ENCODE measurements at places on chromosomes 16 and 17.

- no peak for DNase-seq
Measured at GRCh38 chr16:82363026-82363816, 193.2 kb upstream of the MPHOSPH6 start.

- no peak for DNase-seq
Measured at GRCh38 chr17:31568539-31568938, 177.1 kb downstream of the RAB11FIP4 start.

- DNase-seq: no peak
Measured at GRCh38 chr17:6711681-6712057, 1.5 kb downstream of the SLC13A5 start.

DNA sequence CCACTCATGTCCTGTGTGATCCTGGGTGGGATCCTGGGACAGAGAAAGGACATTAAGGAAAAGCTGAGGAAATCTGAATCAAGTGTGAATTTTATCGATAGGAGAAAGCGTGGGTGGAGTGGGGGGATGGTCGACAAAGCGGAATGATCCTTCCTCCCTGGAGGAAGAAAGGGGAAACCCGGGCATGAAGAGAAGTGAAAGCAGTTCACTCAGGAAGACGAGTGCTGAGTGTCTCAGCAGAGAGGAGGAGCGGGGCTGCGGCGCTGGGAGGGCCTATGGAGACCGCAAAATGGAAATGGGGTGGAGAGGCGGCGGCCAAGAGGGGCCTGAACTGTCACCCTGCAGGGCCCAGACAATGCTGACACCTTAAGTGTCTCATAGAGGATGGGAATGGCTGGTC is 8.7 kb downstream of the ZDHHC7 start:
- no peak for DNase-seq

GRCh38 chr17:43018008-43018853 is 4.0 kb downstream of the VAT1 start:
- DNase-seq: no peak

DNA sequence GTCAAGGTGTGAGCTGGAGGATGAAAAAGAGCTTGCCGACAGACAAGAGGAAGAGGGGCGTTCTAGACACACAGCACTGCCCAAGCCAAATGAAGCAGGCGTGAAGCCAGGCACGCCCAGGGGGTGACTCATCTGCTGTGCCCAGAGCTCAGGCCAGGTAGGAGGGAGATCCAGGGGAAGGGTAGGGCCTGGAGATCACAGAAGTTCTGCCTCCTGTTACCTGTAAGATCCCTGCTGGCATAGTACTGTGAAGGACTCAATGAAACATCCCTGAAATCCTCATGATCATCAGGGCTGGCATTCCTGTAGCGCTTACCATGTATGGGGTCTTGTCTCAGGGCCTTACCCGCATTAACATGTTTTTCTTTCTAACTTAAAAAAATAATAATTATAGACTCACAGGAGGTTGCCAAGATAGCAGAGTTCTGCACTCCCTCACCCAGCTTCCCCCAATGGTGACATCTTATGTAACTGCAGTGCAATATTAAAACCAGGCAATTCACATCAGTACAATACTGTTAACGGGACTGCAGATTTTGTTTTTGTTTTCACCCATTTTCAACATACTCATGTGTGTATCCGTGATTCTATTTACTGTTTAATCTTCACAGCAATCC is 158.6 kb downstream of the XYLT1 start:
- DNase-seq: no peak

- no peak for DNase-seq
Measured at GRCh38 chr17:11825572-11826209, 171.6 kb downstream of the ZNF18 start.

GRCh38 chr17:81991684-81992305 is 14.4 kb downstream of the ASPSCR1 start:
- no peak for DNase-seq

DNA sequence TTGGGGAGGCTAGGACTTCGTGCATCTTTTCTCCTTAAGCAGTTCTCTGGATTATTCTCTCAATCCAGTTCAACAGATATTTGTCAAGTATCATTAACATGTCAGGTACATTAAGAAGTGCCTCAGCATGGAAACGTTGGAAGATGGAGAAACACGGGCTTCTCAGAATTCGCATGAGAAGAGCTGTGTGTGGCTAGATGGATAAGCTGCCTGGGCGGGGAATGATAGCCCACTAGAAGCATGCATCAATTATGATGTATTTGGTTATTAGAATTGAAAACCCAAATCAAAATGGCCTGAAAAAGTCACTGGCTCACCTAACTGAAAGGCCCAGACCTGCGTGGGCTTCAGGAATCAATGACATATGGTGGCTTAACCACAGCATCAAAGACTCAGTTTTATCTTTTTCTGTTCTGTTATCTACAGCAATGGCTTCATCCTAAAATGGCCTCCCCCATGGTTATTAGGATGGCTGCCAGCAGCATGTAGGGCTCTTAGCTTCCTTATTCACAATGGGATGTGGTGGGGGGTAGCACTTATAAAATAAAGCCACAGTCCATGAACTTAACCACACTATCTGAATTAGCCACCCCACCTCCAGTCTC is 43.9 kb downstream of the MMD start:
- no peak for DNase-seq
